ENCODE measurements at places on chromosomes 3 and 15. TPM values are rescaled to one million over a fixed set of nuclear protein-coding genes. Genes with fewer than 3 reads are reported as not detected.
A peak's percentile ranks its signal among the peaks of the same experiment; 100 is the strongest.

Gene FSD2
- 28.9 TPM for total RNA-seq

GRCh38 chr3:86771741-86772512, 219.0 kb downstream of the VGLL3 start:
- DNase-seq = no peak

- DNase-seq = no peak
Measured at GRCh38 chr15:83922649-83923294, 268.8 kb downstream of the ADAMTSL3 start.

- DNase-seq = no peak
Measured at GRCh38 chr3:115100806-115101205, 46.3 kb downstream of the ZBTB20 start.

DNA sequence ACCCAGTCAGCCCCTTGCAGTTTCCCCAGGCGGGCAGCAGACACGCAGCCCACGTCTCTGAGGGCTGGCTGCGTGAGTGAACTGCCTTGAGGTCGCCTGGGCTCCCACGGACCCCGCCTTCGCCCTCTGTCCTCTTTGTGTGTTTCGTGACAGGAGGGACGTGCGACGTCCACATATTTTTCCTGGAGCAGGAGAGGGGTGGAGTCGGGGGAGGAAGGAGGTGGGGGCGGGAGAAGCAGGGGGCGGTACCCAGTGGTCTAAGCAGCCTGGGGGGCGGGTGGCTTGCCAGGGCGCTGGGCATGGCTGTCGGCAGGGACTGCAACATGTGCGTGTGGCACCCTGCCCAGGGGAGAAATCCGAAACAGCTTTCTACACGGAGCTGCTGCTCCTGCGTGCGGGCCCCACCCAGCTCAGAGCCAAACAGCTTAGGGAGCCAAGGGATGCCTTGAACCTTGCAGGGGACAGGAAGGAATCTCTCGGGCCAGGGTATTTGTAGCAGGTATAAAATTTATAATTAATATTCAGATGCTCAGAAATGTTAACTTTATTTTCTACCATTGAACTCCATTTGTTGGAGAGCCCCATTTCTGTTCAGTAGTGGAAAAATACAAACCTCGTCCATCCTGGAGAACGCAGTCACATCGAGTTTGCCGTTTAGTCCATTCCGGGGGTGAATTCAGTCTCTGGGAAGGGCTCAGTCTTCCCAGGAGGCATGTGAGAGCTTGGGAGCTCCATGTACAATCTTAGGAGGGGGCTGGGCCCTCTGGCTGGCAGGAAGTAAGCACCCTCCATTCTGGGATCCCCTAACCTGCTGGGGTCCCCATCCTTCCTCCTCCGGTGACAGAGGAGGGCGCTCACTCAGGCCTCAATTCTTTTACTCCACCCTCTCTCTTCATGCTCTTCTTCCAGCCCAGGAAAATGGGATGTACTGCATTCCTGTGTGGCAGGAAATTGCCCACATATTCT, 79.1 kb upstream of the MEF2A start:
- peak; percentile 88 for DNase-seq

Measured in psoas muscle (tissue), 8 donors.